BE2C (cell line): ENCODE measurements at places on chromosomes 3 and 15.

DNA sequence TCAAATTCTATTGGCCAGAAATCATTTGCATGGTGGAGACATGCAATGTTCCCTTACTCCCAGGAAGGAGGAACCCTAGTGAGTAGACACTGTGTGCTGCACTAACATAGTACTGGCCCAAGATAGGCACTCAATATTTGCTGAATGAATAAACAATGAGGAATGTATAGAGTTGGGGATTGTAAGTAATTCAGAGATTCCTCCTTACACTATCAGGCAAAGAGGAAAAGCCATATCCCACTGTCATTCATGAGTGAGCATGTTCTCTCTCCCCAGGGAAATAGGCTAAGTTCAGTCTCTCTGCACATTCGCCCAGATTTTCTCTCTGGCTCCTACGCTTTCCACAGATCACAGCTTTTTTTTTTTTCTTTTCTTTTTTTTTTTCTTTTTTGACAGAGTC, 154.9 kb upstream of the WNT5A start:
- no peak for DNase-seq

- DNase-seq, result no peak
Measured at GRCh38 chr3:195697582-195698324, 23.0 kb upstream of the MUC20 start.

DNA sequence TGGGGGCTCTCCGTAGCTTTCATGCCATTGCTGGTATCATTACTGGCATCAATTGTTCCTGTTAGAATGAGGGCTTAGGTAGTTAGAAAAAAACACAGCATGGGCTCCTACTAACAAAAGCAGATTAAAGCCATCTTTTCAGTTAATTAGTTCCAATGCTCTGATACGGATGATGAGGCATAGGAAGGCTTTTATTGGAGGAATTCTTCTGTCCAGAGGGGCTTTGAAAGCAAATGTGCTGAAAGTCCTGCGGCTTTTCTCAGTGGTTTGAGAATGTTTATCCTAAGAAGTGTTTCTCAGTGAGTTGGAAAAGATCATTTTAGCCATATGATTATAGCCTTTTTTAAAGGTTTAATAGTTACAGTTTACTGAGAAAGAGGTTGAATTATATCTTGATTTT, 198.5 kb downstream of the THSD4 start:
- DNase-seq, result no peak

- DNase-seq, result no peak
Measured at GRCh38 chr15:79898369-79898768, 1.6 kb upstream of the MTHFS start.

DNA sequence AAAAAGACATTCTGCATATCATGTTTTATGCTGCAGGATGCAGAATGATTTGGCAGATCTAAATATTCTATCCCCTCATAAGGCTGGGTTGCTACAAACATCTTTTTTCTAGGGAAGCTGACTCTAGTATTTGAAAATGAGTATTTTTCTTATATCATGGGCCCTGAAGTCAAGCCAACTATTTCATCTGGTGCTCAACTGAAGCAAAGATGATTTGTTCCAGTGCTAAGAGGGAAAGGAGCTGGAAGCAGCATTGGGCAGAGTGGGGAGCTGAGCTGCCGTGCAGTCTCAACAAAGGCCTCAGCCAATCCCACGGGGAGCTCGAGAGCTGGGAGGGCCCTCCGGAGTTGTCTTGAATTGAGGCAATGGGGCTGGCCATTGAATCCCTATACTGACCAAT, 155.3 kb upstream of the SLCO3A1 start:
- DNase-seq, result no peak

- no peak for DNase-seq
Measured at GRCh38 chr15:95760508-95760907, 570.0 kb upstream of the NR2F2 start.

DNA sequence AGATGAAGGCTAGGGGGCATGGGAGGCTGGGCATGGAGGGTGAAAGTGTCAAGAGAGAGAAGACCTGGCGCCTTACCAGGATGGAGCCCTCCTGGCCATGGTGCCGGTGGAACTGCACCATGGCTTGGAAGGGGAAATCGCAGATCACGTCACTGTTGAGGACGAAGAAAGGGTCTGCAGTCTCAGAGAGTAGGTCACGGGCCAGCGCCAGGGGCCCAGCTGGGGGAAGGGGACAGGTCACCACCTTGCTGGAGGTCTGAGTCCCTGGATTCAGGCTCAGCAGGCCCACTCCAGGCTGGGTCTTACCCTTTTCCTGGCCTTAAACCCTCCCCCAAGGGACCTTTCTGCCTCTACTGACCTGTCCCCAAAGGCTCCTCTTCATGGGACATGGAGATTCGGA, 855 bp downstream of the GMPPB start:
- no peak for DNase-seq

DNA sequence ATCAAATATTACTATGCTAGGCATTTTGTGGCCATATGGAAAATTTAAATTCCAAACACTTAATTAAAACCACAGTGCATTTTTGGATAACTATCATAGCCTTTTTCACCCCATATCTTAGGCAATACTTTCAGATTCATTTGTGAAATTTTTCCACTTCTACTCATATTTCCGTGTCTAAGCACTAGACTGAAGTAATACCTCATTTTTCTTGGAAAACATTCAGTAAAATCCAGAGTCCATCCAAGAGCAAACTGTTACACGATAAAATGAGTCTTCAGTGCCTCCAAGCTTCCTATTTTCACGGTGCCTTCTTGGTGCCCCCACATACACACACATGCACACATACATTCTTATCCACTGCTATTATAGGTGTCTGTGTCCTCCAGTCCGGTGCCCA, 845.9 kb downstream of the TBL1XR1 start:
- no peak for DNase-seq

GRCh38 chr3:89098173-89098572, 9.2 kb upstream of the EPHA3 start:
- DNase-seq, result no peak

DNA sequence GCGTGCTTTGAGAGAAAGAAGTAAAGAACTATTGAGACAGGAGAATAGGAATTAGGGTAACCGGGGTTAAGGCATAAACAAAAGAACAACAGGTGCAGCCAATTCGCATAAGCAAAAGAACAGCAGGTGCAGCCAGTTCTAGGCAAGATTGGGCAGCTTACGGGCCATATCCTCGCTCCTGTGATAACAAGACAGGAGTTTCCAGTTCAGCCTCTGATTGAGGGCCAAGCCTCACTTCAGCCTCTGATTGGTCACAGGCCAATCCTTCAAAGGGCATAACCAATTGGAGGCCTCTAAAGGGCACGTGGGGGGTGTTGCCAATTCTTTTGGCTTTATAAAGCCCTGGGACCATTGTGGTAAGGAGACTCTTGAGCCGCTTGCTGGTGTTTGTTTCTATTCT, 143.5 kb downstream of the GADL1 start:
- DNase-seq, result no peak

DNA sequence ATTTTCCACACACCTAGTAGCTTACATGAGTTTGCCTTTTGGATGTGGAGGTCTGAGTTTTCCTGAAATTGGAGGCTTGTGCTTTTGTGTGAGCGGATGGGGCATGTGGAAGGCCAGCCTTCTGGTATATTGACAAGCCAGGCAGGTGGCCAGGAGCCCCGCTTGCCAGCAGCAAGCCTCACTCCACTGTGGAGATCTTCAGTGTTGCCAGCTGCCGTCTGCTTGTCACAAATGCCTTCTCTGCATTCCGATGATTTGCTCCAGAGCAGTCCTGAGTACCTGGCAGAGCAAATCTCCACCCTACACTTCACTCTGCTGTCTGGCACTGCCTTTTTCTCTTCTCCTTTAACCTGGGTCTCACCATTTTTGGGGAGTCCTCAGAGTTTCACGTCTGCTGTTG, 29.1 kb upstream of the CHST2 start:
- DNase-seq, result peak; percentile 83

- no peak for DNase-seq
Measured at GRCh38 chr3:78879295-78879860, 888.4 kb downstream of the ROBO1 start.

DNA sequence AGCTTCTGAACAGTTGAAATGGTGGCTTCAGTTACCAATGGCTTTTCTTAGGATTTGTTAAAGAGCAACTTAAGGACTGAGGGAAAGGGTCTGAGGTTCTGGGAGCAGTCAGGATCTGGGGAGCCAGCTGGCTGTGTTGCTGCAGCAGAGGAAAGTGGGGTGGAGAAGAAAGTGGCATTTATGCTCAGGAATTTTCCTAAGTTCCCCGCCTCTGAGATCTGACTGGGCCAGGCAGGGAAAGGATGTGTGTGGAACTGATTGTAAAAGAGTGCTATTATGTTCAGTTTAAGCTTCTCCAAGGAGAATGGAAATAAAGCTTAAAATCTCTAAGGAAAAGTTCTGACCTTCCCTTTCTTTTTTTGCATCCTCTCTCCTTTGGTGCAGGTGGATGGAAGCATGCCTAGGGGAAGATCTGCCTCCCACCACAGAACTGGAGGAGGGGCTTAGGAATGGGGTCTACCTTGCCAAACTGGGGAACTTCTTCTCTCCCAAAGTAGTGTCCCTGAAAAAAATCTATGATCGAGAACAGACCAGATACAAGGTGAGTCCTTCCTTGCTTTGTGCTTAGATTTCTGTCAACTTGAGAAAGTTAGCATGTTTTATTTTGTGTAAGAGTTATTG, 37.8 kb downstream of the IQGAP1 start:
- no peak for DNase-seq

DNA sequence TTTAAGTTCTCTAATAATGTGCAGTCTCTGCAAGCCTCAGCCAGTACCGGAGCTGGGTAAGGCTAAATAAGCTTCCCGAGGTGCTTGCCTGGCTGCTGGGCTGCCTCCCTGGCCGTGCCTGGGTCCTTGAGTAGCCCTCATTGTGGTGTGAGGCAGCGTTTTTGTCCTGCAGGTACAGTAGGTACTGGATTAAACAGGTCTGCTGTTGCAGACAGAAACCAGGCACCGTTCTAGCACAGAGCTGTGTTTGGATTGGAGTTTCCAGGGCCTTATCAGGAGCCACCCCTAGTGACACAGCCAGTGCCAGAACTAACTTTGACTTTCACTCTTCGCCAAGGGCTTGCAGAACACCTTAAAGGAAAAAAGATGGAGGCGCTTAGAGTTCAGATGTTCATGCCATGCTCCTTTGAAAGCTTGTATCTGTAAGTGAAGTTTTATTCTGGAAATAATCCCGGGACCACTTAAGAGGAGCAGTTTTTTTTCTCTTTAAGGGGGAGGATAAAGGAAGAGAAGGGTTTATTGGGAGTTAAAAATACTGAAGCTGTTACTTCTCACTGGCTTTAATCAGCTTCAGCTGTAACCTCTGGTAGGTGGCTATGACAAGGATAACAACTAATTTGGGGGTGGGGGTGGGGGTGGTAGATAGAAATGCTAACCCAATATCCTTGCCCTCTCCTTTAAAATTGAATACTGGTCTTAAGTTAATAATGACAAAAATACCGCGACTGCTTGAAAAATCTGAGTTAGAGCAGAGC, 126.8 kb downstream of the MITF start:
- DNase-seq, result peak; percentile 61

DNA sequence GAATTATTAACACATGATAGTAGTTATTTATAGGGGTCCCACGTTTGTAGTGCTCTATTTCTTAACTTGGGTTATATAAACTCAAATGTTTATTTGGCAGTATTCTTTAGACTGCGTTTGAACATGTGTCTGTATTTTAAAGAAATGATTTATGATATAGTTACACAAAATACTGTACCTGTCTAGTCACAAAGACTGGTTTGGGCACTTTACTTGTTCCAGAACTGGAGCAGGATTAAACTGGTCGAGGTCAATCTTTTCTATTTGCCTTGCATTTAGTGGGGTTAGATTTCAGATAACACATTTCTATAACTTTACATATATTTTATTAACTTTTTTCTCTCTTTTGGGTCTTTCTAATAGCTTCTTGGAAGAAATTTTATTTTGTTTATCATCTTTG, 39.5 kb downstream of the HACD3 start:
- DNase-seq, result no peak

- DNase-seq, result no peak
Measured at GRCh38 chr3:100465892-100466777, 26.3 kb upstream of the TMEM45A start.

DNA sequence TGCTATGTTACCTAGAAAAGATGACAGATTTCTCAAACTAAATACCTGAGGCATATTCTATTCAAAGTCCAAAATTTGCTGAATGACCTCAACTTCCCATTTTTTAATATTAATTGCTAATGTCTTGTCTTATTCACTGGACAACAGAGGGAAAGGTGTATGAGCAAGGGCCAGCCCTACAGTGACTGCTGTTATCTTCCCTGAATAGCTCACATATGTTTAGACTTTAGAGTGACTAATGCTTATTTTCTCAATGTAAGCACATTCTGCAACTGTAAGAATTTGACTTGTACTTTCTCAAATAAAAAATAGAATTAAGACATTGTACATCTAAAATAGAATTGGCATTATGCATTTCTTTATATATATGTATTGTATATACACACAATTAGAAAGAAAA, 26.5 kb upstream of the AADACL2 start:
- no peak for DNase-seq

- DNase-seq, result no peak
Measured at GRCh38 chr3:168060317-168060716, 35.4 kb downstream of the GOLIM4 start.
